ENCODE measurements at places on chromosomes 6 and 20.

- DNase-seq: no peak
Observed at GRCh38 chr20:45111799-45112471, 3.0 kb downstream of the WFDC5 start.

- DNase-seq: no peak
Observed at GRCh38 chr6:83193747-83194566, 800 bp downstream of the RWDD2A start.

DNA sequence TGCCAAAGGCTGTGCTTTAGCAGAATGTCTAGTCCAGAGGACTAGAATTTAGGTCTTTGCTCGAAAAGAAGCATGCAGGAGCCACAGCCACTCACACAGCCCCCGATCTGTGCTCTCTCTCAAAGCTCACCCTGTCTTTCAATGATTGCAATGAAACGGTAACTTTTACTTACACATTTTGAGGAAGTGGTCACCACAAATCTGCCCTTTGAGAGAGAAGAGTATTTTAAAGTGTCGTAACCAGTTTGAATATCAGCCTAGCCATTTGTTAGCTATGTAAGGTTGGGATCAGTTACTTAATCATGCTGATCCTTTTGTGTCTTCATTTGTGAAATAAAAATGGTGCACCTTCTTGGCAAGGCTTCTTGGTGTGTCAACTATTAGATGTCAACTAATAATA is 209.0 kb downstream of the TFAP2A start:
- DNase-seq: no peak

GRCh38 chr6:136790411-136791295 is 1.6 kb downstream of the MAP3K5 start:
- DNase-seq: no peak

DNA sequence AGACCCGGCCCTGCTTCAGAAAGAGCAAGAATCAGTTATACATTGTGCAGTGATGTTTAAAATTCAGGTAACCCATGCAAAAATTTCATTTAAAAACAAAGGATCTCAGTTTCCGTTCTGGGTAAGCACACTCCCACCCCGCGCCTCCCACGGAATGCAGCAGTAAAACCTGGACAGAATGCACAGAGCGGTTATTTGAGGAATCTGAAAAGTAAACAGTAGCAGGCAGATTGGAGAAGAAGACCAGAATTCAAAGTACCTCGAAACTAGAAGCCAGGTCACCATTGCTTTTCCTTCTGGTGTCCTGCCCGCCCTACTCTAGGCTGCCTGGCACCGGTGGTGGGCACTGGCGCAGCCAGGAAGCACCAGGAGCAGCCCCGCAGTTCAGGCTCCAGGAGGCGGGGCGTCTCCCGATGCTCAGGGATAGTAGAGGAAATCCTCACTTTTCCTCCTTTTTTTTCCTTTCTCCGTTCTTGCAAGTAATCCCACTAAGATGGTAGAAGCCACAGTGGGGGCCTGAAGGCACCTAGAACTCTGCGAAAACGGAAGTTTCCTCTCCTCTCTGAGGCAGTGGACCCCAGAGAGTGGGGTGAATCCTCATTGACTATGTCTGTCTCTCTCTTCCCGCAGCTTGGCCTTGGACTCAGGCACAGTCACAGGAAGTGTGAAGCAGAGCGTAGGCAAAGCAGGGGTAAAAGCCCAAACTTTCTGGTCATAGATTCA is 28.3 kb downstream of the METTL24 start:
- no peak for DNase-seq

GRCh38 chr6:151052021-151052646 is 186.6 kb downstream of the MTHFD1L start:
- DNase-seq: no peak

DNA sequence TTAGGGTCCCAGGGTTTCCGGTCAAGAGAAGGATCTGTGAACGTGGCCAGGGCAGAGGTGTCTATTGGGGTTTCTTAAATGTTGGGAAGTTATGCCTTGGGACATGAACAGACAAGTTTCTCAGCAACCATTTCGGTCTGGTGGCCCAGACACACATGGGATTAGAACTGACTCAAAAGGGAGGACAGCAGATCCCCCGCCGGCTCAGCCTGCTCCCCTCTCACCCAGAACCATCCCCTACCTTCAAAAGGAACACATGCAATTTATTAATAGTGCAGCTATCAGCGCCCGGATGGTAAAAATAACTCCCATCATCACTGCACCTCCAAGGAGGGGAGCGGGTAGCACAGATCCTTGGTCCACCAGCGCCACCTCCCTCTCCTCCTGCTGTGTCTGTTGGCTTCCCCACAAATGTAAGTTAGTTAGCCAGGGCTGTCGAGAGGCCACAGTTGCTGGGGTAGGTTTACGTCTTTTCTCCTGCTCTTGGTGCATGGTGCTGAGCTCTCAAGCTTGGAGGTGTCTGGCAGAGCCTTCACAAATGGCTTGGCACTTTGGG is 77.1 kb downstream of the TRAM2 start:
- no peak for DNase-seq

GRCh38 chr6:128919412-128920180 is 36.7 kb downstream of the LAMA2 start:
- peak; percentile 57 for DNase-seq

DNA sequence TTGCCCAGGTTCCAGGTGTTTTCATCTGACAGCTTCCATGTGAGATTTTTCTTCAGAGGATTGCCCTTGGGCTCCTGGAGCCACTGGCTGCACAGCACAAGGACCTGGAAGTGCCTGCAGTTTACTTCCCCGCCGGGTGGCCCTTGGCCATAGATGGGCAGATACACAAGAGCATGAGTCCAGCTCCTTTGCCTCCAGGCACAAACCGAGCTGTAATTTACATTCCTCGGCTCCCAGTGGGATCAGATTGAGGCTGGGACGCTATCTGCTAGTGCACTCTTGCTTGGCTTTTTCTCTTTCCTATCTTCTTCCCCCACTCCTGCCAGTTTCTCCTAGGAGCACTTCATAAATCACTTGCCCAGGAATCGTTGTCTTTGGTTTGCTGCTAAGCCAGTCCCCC is 85.4 kb upstream of the RALY start:
- no peak for DNase-seq

GRCh38 chr20:38072898-38073297 is 39.4 kb downstream of the RPRD1B start:
- DNase-seq: no peak

- no peak for DNase-seq
Observed at GRCh38 chr20:77231-77630, 10.2 kb upstream of the DEFB125 start.

DNA sequence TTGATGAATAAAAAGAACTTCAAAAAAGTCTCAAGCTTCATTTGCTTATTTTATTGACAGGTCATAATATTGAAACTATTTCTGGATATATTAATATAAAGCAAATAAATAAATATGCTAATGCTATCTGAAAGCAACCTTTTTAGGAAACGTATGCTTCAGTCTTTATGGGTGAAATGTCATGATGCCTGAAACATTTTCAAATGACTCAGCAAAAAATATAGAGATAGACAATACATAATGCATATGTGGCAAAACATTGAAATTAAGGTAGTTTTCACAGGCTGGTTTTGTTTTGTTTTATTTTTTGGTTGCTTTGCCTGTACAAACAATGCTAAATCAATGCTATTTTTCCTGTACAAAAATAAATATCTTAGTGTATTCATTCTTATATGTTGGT is 194.4 kb upstream of the PLCB4 start:
- no peak for DNase-seq

DNA sequence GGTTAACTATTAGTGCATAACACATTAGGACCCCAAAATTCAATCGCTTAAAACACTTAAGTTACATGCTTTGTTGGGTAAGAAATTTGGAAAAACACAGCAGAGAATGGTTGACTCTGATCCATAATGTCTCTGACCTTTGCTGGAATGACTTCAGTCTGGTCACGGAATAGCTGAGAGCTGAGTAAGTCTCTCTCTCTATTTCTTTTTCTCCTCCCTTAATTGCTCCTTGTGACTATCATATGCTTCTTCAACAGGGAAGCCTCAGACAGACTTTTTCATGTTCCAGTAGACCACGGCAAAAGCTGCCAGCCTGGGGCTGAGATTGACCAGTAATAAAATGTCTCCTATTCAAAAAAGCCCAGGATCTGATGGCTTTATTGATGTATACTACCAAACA is 4.8 kb downstream of the OR12D1 start:
- DNase-seq: peak; percentile 2

DNA sequence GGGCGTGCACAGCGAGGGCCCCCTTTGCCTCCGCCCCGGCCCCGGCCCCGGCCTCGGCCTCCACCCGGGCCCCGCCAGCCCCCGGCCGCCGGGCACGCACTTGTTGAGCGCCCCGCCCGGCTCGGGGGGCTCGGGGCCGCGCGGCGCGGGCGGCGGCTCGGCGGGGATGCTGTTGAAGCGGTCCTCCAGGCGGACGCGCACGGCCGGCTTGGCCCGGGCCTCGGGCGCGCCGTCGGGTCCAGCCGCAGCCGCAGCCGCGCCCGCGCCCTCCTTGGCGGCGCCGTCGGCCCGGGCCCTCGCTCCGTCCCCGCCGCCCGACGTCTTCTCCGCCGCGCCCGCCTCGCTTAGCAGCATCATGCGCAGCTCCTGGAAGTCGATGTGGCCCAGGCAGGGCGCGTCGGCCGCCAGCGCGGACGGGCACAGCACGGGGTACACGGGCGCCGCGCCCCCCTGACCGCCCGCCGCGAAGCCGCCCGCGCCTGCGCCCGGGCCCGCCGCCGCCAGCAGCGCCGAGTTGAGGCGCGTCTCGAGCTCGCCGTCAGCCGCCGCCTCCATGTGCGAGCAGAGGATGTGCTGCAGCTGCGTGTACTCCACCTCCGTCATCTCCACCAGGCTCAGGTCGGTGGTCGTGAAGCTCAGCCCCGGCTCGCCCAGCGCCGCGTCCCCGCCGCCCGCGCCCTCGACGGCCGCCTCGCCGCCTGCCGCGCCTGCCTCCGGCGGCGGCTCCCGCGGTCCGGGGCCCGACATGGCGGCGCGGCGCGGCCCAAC is 514 bp downstream of the TCFL5 start:
- no peak for DNase-seq

DNA sequence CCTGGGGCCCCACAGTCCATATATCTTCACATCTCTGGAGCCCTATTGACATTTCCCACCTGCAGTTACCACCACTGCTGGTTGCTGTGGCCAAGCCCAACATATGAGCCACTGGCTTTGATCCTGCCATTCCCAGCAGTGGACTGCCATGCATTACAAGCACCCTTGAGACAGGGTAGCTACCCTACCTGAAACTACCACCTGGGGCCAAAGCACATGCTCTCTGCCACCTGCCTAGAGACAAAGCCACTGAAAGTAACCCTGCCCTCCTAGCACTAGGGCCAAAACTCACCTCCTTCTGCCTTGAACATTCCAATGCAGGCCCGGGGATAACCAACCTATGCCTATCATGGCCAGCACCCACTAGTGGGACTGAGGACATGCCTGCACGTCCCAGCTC is 255.5 kb upstream of the KHDRBS2 start:
- no peak for DNase-seq

GRCh38 chr20:8997701-8998117 is 71.2 kb upstream of the PLCB4 start:
- DNase-seq: no peak

- no peak for DNase-seq
Observed at GRCh38 chr6:31128093-31128676, 7.9 kb upstream of the CDSN start.

DNA sequence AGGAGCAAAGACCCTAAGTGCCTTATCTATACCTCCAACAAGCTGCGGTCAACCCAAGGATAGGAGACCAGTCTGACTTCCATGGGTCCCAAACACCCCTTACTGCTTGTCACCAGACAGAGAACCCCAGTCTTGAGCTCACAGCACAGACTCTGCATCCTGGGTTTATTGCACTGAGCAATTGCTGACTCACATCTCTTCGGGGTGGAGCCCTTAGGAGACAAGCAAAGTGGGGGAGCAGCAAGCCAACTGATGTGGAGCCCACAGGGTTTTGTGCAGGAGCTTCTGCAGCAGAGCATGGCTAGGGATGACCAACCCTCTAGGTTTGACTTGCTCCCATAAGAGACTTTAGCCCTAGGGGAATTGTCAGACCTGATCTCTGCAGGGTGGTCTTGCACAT is 38.6 kb upstream of the EYS start:
- DNase-seq: no peak

GRCh38 chr6:135667691-135668455 is 170.3 kb upstream of the AHI1 start:
- peak; percentile 41 for DNase-seq

- peak; percentile 61 for DNase-seq
Observed at GRCh38 chr6:33768644-33769120, 20.2 kb downstream of the LEMD2 start.

DNA sequence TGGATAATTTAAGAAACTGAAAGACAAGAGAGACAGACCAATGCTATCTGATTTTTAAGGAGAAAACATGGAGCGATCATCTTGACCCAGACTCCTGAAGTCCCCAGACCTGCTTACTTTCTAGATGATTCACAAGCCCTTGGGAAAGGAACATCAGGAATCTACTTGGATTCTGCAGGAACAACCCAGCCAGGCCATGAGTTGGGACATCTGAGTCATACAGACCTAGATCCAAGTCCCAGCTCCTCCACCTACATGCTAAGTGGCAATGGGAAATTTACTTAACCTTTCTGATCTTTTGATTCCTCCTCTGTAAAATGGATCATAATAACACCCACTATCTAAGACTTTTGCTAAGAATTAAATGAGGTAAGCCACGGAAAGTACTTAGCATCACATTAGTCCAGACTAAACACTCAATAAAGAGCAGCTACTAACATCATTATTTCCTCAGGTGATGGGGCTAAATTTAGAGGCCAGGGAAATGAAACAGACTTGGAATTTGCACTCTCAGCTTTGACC is 61.0 kb upstream of the MAFB start:
- DNase-seq: peak; percentile 13

- no peak for DNase-seq
Observed at GRCh38 chr6:36111526-36111925, 18.8 kb upstream of the MAPK13 start.

GRCh38 chr6:170179616-170180324 is 111.1 kb downstream of the DLL1 start:
- no peak for DNase-seq

DNA sequence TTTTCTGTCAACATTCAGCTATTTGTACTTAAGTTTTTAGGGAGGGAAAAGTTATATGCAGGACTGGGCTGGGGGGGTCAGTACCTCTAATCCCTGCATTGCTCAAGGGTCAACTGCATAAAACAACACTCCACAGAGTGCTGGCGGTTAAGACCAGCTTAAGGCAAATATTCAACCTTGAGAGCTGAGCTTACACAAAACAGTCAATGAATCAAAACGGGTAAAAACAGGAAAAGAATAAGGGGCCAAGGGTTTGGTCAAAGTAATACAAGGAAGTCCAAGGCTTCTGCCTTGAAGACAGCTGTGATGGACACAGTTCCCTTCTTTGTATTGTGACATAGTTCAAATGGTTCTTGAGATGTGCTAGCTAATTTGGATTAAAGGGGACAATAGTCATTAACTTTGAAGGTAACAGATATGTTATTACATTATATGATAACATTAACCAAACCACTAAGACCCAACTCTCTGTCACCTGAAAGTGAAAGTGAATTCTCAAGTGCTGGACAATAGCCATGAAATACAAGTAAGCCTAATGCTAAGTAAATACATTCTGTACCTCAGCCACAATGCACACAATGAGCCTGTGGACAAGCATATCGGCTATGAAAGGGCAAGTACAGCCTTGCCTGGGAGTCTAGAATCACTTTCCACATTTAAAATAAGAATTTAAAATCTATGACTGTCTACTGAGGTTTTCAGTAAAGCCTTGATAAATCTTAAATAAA is 106.8 kb downstream of the PDE10A start:
- DNase-seq: no peak
